ENCODE measurements at places on chromosomes 5 and 9.

- no peak for DNase-seq
Observed at GRCh38 chr9:86679909-86680308, 267.4 kb downstream of the GAS1 start.

- no peak for DNase-seq
Observed at GRCh38 chr9:99878651-99879050, 27.8 kb upstream of the STX17 start.

DNA sequence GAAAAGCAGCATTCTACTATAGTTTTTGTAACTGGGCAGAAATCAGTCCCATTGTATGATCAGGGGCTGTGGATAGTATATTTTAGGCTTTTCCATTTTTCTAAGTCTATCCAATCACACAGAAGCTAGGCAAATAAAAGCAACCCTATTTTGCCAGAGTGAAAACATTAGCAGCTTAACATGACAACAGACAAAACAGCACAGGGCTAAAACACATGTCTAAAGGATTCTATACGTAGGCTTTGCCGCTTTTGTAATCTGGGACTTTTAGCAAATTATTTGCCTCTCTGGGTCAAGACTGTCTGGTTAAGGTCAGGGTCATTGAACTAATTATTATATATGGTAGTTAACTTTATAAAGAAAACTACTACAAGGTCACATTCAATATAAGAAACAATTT, 4.2 kb downstream of the MARCHF3 start:
- no peak for DNase-seq

GRCh38 chr9:4118666-4119065, 181.2 kb downstream of the GLIS3 start:
- no peak for DNase-seq

DNA sequence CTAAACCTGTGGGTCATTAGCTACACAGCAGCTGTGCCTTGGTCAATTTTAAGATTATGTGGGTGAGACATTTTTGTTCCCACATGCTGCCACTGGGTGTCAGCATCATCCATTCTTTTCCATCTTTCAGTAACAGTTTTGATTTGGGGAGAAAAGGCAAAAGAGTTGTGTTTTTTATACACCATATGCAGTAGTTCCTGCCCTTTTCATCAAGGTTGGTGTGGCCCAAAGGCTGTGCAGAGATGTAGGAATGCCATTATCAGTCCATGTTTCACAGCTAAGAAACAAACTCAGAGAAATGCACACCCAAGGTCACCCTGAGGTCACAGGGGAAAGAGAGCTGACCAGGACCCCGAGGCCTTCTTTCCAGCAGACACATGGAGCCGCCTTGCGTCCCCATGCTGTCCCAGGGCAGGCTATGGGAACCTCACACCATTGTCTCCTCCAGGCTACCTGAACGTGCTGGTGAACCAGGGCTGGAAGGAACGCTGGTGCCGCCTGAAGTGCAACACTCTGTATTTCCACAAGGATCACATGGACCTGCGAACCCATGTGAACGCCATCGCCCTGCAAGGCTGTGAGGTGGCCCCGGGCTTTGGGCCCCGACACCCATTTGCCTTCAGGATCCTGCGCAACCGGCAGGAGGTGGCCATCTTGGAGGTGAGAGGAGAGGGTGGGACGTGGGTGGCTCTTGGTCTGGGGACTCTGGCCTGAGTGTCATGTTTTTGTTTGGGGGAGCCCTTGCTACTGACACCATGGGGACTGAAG, 27.8 kb upstream of the GRPEL2 start:
- DNase-seq, result peak; percentile 29

GRCh38 chr5:168914491-168914890, 335.3 kb upstream of the PANK3 start:
- no peak for DNase-seq

DNA sequence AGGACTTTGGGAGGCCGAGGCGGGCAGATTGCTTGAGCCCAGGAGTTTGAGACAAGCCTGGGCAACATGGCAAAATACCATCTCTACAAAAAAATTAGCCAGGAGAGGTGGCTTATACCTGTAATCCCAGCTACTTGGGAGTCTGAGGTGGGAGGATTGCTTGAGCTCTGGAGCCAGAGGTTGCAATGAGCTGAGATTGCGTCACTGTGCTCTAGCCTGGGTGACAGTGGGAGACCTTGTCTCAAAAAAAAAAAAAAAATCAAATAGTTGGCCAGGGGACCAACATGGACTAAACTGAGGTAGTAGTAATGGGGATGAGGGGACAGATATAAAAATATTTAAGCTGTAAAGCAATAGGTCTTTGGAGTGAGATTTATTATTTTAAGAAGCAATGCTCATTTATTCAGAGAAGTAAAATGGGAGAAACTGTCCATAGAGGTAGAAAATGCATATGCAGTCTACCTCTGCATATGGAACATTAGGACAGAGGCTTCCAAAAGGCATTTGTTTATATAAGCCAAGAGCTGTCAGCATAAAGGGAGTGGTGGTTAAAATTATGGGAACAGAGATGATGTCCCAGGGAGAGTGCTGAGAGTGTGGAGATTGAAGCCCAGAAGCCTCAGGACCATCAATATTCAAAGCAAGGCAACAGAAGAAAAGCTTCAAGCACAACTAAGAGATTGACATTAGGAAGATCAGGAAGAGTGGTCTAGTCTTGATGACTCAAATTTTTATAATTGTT, 98.1 kb downstream of the UBE2R2 start:
- no peak for DNase-seq

DNA sequence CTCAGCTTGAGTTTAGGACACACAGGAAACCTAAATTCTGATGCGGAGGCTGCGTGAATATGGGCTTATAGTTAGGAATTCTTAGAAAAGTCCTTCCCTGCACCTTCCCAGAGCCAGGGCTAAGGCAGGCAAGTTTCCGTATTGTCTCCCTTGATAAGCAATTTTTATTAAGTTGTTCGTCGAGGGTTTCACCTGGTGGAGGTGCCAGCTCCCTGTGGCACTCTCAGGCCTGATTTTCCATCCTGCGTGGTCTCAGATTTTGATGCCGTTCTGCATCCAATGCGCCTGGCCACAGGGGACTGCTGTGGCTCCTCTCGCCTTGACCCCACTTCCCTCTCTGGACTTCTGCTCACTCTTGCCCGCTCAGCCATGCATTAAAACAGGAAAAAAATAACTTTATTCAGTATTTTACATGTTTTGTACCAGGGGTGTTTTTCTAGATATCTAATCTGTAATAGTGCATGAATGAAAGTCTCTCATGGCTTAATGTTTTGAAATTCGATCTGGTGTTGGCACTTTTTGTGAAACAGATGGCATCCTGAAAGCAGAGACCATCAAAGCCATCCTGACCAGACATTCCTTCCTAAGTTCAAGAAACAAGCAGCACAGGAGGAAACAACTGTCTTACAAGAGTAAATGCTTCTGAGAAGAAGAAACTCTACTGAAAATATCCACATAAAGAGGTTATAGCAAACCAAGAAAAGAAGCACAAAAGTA, 50.7 kb downstream of the TRIP13 start:
- no peak for DNase-seq

GRCh38 chr5:150499437-150499956, 8.4 kb upstream of the NDST1 start:
- DNase-seq, result no peak

DNA sequence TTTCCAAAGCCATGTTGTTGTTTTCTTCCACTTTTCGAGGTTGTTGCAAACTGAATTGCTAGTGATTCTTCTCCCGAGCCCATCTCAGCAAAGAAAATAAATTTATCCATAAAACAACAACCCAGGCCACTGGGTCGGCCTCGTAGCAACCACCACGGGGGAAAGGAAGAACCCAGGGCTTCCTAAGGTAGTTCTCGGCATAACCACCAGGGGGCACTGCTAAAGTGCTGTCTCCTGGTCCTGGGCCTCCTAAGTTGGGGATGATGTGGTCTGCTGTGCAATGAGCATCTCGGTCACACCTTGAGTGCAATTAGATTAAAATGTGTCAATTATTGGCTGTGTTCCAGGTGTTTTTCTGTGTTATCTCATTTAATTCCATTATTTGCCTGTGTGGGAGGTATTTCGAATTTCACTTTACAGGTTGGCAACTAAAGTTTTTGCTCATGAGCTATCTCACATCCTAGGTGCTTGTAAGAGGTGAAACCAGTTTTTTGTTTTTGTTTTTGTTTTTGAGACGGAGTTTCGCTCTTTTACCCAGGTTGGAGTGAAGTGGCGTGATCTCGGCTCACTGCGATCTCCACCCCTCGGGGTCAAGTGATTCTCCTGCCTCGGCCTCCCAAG, 102.8 kb upstream of the DAP start:
- no peak for DNase-seq

DNA sequence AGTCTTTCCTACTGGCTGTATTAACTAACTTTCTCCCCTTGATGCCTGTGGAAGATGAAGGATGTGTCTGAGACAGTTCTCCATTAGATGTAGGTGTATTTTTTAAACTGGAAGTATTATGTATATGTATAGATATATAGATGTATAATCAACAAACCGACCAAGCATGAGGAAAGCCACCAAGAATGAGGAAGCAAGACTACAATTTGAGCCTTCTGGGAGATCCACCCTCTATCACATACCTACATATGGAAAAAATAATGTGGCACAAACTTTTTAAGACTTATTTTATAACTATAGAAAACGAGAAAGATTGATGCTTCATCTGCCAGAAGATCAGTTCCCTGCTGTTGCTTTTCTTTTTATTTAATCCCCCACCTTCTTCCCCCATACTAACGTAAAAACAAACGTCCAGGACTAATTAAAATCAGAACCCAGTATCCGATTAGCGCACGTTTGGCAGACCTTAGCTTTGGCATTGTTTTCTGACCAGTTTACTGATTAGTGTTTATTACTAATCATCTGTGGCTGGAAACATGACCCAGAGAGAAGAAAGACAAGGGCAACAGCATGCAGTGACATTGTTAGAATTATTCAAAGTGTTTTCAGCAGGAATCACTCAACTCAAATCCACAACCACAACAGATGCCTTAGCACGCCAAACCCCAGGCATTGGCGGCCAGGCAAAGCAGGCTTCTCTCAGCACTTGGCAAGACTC, 490.2 kb downstream of the EBF1 start:
- DNase-seq, result no peak

DNA sequence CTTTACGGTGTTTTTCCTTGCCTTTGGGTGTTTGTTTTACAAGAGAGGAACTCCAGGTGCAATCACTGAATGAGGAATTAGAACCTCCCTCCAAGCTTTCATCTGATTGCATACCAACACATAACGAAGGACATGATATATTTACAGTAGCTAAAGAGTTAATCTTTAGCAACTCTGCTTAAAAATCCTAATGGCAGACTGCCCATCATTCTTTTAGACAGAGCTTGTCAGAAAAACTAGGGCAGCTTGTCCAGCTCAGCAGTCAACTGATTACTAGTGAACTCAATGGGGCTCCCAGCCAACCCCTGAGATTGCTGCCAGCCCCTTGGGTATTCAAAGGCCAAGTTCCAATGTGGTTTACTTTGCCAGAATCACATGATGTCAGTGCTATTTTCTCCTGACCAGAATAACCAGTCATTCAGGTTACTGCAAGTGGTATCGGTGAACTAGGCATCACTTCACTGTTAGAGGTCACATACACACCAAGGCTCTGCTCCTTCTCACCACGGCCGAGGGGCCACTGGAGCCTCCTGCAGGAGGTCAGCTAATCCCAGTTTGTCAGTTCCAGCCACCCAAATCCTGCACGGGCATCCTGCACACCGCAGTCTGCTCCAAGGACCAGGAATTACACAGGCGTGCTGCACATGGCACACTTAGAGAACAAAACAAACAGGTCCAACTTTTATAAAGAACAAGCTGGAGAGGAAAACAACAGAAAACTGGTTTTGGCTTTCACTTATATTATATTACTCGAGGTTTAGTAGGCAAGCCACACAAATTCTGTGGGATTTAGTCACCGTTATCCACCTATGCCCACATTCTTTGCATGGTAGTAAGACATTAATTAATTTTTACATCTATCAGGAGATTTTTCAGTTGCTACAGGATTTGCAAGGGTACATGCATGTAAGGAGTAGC, 62.5 kb downstream of the NFIB start:
- DNase-seq, result peak; percentile 50

- DNase-seq, result no peak
Observed at GRCh38 chr9:16315720-16316119, 554.8 kb downstream of the BNC2 start.

DNA sequence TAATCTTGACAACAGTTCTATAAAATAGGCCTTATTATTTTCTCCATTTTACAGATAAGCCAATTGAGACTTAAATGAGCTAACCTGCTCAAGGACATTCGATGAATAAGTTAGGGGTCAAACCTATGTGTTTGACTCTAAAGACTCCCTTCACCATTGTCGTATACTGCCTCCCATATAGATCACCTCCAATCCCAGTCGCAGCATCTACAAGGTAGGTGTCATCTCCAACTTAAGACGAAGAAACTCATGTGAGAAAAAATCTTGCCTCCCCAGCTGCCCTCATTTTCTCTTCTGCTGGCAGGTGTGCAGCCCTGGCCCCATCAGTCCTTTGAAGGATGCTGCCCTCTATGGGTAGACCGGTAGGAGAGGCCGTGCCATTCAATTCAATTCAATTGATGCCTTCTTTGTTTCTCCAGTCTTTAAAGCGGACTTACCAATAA, 75.2 kb upstream of the SMARCA2 start:
- DNase-seq, result no peak

DNA sequence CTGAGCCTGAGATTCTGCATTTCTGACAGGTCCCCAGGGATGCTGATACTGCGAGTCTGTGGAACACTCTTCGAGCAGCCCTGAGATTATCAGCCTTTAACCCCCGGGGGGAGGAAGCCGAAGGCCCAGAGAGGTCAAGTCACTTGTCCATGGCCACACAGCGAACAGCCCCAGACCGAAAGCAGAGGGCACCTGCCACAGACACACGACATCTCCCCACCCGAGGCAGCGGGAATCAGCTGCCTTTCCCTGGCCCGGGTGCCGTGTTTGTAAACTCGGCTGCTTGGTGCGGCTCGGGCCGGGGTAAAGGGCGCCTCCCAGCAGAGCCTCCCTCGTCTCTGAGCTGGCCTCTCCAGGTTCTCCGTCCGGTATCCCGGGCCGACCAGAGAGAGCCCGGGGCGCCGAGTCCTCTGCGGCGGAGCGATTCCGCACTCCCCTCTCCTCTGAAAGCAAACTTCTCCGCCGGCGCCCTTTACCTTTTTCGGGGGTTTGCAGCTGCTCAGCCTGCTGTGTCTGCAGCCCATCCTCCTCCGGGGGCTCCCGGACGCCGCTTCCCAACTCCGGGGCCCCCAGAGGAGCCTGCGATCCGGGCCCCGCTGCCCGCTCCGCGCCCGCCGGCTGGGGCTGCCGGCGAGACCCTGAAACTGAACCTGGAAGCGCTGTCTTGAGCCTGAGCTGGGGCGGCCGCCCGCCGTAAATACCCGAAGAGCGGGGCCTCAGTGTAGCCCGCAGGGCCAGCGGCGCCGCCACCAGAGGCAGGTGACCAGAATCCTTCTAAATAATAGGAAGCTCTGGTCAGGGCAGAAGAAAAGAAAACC, at the start of gene CCDC69:
Gene CCDC69, minus strand, starts transcription at position 646 of the 818 bp plus-strand sequence. Its CDS starts 122 bp downstream, at position 524.
- DNase-seq, result peak; percentile 76

- DNase-seq, result no peak
Observed at GRCh38 chr9:124559871-124560270, 52.7 kb upstream of the NR5A1 start.

- no peak for DNase-seq
Observed at GRCh38 chr5:148981353-148981752, 81.5 kb downstream of the SH3TC2 start.
